T-helper 1 cell (primary cell): ENCODE measurements at places on chromosomes 5 and 9.

DNA sequence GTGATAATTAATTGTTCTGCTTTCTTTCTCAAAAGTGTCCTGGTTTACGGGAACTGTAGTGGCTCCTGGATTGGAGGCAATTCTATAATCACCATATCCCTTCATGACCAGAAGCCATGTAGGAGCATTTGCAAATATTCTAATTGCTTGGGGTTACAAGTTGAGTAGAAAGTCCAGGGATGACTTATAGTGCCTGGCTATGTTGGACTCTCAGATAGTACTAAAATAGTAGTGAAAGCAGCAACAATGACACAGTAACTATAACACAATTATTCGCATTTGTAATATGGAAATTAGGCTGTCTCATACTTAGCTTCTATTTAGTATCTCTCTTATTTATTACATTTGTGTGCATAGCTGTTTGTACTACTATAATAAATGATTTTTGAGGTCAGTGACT, 712.5 kb upstream of the GRAMD2B start:
- DNase-seq, result no peak

- no peak for DNase-seq
These were observed 73.9 kb downstream of the ACTBL2 start for GRCh38 chr5:57408714-57409113.

DNA sequence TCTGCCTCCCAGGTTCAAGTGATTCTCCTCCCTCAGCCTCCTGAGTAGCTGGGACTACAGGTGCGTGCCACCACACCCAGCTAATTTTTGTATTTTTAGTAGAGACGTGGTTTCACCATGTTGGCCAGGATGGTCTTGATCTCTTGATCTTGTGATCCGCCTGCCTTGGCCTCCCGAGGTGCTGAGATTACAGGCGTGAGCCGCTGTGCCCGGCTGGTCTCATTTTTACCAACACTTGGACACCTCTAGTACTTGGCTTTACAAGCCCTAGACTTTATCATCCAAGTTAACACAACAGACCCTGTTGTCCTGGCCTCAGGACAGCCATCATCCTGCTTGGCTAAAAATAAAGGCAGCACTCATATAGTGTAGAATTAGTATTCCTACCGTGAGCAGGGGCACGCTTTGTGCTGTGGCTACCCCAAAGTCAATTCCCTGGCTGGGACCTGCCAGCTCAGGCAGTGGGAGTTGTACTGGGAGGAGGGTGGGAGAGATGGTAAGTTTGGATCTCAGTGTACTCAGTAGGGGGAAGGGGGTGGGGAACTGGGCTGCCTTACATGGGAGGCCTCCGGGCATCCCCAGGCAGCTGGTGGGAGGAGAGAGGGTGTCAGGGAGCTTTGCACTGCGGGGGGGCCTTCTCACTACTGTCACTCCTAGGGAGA, 6.6 kb downstream of the PDZD2 start:
- DNase-seq, result no peak

- no peak for DNase-seq
These were observed 1263.3 kb upstream of the CDH9 start for GRCh38 chr5:28301712-28302111.

DNA sequence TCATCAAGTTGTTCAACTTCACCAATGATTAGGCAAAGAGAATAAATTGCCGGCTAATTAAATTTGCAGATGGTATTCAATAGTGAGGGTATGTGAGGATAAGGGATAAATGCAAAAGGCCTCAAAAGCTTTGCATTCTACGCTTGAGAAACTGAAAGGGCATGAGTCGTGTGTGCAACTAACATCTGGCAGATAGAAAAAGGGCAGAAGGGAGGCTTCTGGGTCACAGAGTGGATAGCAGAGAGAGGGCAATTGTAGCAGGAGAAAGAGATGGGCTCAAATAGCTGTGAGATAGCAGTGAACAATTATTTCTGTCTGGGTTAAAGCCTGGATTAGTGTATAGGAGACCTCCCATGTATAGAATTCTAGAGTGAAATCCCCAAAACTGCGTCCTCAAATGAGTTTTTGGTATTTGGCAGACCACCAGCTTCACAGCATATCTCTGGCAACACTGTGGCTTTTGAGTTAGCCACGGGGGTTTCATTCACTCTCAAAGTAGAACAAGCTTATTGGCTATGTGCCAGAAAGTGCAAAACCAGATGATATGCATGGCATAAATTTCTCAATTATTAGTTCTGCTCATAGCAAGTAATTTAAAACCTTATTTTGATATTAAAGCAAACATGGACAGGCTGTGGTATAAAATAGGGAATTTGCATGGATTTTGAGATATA, 586.3 kb downstream of the BRINP1 start:
- no peak for DNase-seq

DNA sequence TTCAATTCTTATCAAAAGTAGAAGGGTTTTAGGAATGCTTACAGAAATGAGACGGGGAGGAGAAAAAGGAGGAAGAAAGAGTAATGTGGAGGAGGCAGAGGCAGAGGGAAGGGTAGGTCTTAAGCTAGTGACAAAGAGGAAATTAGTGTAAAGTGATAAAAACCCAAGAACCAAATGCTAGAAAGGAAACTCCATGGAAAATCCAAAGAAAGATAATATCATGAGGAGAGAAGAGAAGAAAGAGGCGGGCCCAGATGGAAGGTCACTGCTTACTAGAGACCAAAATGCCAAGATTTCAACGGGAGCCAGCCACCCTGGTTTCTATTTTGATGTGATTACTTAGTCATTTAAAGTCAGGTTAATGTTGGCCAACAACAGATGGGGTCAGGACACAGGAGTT, 68.6 kb upstream of the IL12B start:
- DNase-seq, result no peak

GRCh38 chr5:82331557-82331956, 53.4 kb upstream of the RPS23 start:
- DNase-seq, result no peak

DNA sequence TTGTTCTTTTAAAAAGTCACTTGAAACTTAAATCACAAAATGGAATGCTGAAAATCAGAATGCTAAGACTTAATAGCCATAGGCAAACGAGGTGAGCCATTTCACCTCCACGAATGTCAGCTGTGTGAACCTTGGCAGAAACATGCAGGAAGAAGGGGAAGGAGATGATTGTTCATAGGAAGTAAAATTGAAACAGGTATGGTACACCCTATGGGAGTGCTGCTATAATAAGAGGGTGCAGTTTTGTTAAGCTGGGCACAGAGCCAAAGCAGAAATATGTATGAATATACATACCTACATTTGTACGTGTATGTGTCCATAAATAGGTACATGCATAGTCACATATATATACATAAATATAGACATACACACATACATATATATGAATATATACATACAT, 51.0 kb upstream of the SPINK5 start:
- no peak for DNase-seq
